GM06990 (cell line): ENCODE measurements at places on chromosomes 4 and X.
A peak's percentile ranks its signal among the peaks of the same experiment; 100 is the strongest.

GRCh38 chr4:86484241-86484640, 109.9 kb upstream of the PTPN13 start:
- peak; percentile 28 for DNase-seq

DNA sequence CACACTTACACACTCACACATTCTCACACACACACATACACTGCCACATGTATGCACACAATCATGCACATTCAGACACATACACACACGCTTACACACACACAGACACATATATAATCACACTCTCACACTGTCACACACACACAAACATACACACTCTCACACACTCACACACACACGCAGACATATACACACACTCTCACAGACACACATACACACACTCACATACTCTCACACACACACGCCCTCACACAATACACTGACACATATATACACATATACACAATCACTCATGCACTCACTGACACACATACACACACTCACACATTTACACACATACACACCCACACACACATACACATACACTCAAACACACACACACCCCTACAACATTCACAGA, 435.3 kb upstream of the FRG1 start:
- DNase-seq: no peak

DNA sequence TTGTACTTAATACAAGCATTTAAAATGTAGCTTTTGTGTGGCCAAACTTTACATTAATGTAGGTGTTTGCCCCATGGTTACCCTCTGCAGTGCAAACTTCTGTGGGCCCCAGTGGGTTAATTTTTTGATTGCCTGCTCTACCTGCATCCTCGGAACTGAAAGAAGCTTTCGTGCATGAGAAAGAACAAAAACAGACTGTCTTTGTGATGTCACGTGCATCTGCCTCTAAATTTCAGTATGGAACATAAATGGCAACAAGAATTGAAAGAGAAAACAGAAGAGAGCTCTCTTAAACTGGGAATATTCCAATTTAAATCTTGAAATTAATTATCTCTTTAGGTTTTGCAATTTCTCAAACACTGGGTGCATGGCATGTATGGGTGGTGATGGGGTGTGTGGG, 182.4 kb upstream of the LCORL start:
- DNase-seq: no peak

GRCh38 chrX:148504506-148504905, 4.1 kb downstream of the AFF2 start:
- no peak for DNase-seq

- peak; percentile 15 for DNase-seq
Measured at GRCh38 chr4:140861359-140862176, 105.4 kb upstream of the TBC1D9 start.

- no peak for DNase-seq
Measured at GRCh38 chr4:78529569-78530209, 21.9 kb upstream of the ANXA3 start.

DNA sequence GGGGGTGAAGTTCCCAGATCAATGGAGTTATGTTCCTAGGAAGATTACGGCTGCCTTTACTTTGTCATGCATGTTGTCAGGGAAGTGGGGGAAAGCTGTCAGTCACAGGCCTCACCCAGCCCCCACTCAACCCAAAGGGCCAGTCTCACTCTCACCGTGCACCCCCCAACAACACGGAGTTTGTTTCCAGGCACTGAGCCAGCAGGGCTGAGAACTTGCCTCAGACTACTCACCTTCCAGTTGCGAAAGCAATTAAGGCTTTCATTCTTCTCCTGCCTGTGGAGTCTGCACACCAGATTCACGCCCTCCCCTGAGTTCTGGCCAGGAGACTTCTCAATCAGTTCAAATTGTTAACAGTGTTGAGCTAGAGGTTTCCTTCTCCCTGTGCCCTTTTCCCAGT, 114.3 kb downstream of the SH3BGRL start:
- DNase-seq: no peak

DNA sequence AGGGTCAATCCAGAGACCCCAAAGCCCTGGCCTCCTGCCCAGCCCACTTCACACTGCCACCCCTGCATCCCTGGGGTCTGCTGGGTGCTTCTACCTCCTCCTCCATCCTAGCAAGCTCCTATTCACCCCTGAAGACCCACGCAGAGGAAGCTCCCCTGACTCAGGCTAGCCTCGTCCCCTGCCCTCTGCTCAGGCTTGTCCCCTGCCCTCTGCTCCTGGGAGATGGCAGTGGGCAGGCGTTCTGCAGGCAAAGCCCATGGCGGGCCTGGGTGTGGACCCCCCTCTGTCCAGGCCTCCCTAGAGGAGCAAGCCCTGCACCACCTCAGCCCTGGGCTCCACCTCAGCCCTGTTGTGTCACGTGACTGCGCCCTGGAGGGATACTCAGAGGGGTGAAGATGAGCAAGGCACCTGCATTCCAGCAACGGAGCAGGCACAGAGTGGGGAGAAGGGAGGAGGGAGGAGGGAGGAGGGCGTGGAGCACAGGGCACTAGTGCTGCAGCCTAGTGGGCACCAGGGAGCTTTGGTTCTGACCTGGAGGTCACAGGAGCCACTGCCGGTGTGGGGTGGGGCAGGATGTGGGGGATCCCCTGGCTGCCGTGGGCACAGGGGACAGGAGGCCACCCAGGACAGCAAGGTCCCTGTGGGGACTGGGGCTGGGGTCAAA, 27.6 kb upstream of the FGFR3 start:
- DNase-seq: no peak

- no peak for DNase-seq
Measured at GRCh38 chr4:108433832-108434231, 186.5 kb upstream of the RPL34 start.

DNA sequence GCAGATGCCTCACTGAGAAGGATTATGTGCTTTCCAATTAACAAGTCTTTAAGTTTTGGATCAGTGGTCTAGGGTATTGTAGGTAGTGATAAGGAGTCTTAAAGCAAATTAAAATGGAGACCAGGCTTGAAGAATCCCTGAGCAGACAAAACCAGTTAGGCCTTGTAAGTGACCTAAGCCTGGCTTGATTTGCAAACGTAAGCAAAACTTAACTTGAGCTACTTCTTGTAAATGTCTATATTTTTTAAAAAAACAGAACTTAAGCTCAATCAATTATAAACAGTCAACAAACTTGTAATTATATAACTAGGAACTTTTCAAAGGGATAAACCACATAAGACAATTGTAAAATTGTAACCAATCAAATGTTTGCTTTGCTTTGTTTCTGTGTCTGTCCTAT, 72.7 kb upstream of the NALF2 start:
- DNase-seq: no peak

DNA sequence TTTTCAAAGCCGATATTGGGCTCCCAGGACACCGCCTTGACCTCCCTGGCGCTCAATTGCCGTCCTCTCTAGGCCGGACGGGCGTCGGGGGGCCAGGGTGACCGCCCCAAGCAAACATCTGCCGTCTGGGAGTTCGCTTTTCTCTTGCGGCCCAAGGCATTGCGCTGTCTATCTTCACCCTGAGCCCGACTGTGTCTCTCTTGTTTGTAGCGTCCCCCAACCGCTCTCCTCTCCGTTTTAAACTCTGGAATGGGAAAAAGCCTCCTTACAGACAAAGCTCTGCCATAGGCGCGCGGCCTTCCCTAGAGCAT, 551 bp upstream of the ARX start:
- DNase-seq: no peak

- no peak for DNase-seq
Measured at GRCh38 chr4:111697176-111697942, 447.9 kb upstream of the FAM241A start.

- no peak for DNase-seq
Measured at GRCh38 chr4:169059306-169060211, 49.5 kb upstream of the CBR4 start.

DNA sequence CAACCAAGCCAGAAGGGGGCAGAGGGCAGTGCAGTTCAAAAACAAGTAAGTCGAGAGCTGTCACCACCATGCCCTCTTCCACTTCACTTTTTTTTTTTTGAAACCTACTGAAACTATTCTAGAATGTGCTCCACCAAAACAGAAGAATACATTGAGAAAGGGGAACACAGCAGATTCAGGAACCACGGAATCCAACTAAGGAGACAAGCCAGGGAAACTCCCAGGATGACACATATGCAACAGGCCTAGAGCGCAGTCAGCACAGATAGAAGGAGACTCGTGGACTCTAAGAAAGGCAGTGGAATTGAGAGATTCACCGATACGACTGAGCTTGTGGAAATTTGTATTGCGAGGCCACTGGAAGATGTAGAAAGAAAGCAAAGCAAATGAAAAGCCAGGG, 66.1 kb downstream of the PHKA2 start:
- no peak for DNase-seq

DNA sequence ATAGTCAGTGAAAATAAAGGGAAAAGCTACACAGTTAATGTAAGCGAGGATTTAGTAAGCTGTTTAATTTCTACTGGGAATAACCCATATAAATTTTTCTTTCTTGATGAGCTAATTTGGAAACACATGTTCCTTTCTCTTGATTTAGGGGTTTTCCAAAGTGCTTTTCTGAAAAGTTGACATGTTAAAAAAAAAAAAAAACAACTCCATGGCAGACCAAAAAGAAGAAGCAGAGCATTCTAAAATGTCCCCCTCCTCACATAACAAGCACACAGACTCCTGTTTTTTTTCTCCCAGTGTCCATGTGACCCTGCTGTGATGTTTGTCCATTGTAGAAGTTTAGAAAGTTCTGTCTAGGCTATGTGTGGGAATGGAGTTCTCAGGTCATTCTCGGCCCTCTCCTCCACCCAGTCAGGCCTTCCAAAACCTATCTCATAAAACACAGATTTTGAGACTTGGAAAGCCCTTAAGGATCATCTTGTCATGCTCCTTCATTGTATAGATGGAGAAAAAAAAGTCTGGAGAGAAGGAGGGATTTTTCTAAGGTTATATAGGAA, 792 bp downstream of the CLIC2 start:
- peak; percentile 5 for DNase-seq

GRCh38 chrX:136598631-136599030, 49.3 kb upstream of the CD40LG start:
- DNase-seq: no peak

DNA sequence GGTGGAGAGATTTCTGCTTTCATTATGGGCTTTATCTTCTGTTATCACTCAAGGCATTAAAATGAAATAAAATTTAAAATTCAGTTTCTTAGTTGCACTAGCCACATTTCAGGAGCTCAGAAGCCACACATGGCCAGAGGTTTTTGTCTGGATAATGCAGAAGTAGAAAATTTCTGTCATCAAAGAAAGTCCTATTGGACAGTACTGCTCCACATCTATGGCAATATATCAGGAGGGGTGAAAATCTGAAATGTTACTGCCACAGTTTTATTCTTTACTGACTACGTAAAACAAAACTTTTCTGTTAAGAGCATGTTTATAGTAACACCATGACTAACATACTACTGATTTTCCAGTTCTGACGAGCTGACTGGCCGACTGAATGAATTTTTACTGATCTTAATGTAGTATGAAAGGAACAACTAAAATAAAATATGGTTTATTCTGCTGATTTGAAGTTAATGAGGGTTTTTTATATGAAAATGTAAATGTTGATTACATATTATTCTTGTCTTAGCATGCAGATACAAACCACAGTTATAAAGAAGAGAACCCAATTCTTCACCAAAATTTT, 264.0 kb upstream of the HAND2 start:
- DNase-seq: no peak

GRCh38 chrX:7261672-7262332, 113.8 kb upstream of the PUDP start:
- DNase-seq: peak; percentile 76

GRCh38 chr4:73612032-73612431, 8.2 kb downstream of the RASSF6 start:
- DNase-seq: no peak

- peak; percentile 58 for DNase-seq
Measured at GRCh38 chrX:15465347-15465746, 27.8 kb downstream of the PIR start.
